ENCODE measurements at places on chromosomes 3 and 15.

- no peaks in the 10 kb centered on the region for H3K27me3 ChIP-seq
- H3K4me1 ChIP-seq, result peaks cover 12% of the 10 kb centered on the region
- no peak for DNase-seq
- peaks cover 78% of the 10 kb centered on the region for H3K36me3 ChIP-seq
- H3K27ac ChIP-seq, result no peak overlapping the region
These were observed 22.4 kb upstream of the MTHFS start for GRCh38 chr15:79919090-79919748.

DNA sequence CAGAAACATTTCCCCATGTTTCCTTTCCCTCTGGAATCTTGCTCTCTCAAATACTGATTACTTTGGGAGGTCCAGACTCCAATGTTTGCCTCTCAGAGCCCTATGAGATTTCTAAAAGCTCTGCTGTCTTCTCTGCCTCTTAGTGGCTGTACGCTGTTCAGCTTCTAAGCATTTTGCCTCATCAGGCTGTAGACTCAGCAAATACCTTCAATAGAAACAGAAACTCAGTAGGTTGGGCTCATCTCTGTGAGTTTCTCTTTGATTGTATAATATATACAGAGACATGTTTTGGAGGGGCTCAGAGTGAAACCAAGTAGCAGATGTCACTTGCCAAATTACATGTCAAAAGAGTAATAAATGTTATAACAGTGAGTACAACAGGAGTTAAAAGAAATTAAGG, 380.8 kb upstream of the MEIS2 start:
- no peak overlapping the region for H3K4me3 ChIP-seq
- no peaks in the 10 kb centered on the region for H3K36me3 ChIP-seq
- H3K4me1 ChIP-seq, result no peaks in the 10 kb centered on the region
- no peak for DNase-seq
- H3K27ac ChIP-seq, result no peak overlapping the region

DNA sequence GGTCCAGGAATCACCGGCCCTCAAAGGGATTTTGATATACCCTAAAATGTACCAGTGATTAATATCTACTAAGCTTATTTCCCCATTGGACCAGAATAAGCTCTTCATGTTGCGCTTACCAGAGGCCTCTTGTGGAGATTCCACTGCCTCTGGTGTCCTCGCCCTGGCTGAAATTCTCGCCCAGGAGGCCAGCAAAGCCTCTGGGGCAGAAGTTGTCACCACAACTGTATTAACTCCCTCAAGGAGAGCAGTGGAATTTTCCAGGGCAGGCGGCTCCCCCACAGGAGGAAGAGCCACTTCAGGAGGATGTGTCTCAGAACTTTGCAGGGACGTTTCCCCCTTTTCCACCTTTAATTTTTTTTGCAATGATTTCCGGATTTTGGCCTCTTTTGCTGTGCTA, 6.9 kb downstream of the DPPA4 start:
- H3K27me3 ChIP-seq, result peaks cover 6% of the 10 kb centered on the region
- no peaks in the 10 kb centered on the region for H3K36me3 ChIP-seq
- no peaks in the 10 kb centered on the region for H3K4me1 ChIP-seq
- no peak for DNase-seq

GRCh38 chr3:61771976-61772375, 210.6 kb downstream of the PTPRG start:
- no peaks in the 10 kb centered on the region for H3K27me3 ChIP-seq
- no peak overlapping the region for H3K27ac ChIP-seq
- DNase-seq, result no peak

DNA sequence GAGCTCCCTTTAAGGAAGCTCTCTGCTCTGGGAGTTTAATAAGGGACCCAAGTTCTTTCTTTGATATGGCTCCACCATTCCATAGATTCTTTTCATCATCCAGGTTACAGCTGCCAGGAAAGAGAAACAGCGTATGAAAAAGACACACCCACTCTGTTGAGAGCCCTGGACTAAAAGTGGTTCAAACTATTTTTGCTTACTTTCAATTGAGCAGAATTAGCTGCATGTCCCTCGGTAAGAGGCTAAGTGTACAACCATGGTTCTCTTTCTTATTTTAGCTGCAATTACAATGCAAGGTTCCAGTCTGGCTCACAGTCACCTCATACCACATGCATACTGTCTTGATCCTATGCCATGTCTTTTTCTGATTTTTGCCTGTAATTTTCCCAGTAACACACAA, 1288.3 kb downstream of the NSUN3 start:
- no peak overlapping the region for H3K4me3 ChIP-seq
- no peaks in the 10 kb centered on the region for H3K27me3 ChIP-seq
- no peaks in the 10 kb centered on the region for H3K4me1 ChIP-seq
- H3K27ac ChIP-seq, result no peak overlapping the region
- H3K36me3 ChIP-seq, result no peaks in the 10 kb centered on the region

DNA sequence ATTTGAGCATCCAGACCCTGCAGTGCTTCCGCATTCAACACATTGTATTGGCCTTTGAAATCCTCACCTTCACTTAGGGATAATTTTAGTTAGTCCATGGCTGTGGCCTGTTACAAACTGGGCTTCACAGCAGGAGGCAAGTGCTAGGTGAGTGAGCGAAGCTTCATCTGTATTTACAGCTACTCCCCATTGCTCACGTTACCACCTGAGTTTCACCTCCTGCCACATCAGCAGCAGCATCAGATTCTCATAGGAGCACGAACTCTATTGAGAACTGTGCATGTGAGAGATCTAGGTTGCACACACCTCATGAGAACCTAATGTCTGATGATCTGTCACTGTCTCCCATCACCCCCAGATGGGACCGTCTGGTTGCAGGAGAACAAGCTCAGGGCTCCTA, 222.1 kb upstream of the NR2F2 start:
- H3K4me1 ChIP-seq, result no peaks in the 10 kb centered on the region
- no peaks in the 10 kb centered on the region for H3K36me3 ChIP-seq
- no peak overlapping the region for H3K27ac ChIP-seq
- no peak for DNase-seq
- no peak overlapping the region for H3K4me3 ChIP-seq
- H3K27me3 ChIP-seq, result no peaks in the 10 kb centered on the region

DNA sequence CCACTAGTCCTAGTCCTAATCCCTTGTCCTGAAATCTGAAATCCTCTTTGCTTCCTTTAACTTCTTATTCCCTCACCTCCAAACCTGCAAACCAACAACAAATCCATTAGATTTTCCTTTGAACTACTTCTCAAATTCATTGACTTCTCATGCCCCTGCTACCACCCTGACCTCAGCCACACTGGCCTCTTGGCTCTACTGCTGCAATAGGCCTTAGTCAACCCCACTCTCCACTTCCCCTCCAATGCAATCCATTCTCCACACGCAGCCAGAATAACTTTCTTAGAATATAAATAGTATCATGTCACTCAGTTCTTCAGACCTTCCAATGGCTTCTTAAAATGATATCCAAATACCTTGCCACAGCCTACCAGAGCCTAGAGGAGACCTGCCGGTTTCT, 131.1 kb upstream of the GADL1 start:
- H3K27ac ChIP-seq, result no peak overlapping the region

GRCh38 chr3:64443546-64444381, 218.5 kb upstream of the PRICKLE2 start:
- no peak overlapping the region for H3K4me3 ChIP-seq
- peaks cover 69% of the 10 kb centered on the region for H3K27me3 ChIP-seq
- H3K4me1 ChIP-seq, result no peaks in the 10 kb centered on the region

GRCh38 chr15:91807122-91807521, 46.4 kb upstream of the SLCO3A1 start:
- no peak for DNase-seq
- H3K36me3 ChIP-seq, result no peaks in the 10 kb centered on the region
- no peak overlapping the region for H3K4me3 ChIP-seq
- peaks cover 4% of the 10 kb centered on the region for H3K27me3 ChIP-seq

- peaks cover 26% of the 10 kb centered on the region for H3K27me3 ChIP-seq
- DNase-seq, result no peak
- H3K4me3 ChIP-seq, result no peak overlapping the region
- no peak overlapping the region for H3K27ac ChIP-seq
- no peaks in the 10 kb centered on the region for H3K36me3 ChIP-seq
These were observed 106.2 kb downstream of the ST8SIA2 start for GRCh38 chr15:92499731-92500530.

- H3K27ac ChIP-seq, result no peak overlapping the region
- H3K4me1 ChIP-seq, result no peaks in the 10 kb centered on the region
- no peak overlapping the region for H3K4me3 ChIP-seq
- DNase-seq, result no peak
- peaks cover 7% of the 10 kb centered on the region for H3K27me3 ChIP-seq
- H3K36me3 ChIP-seq, result no peaks in the 10 kb centered on the region
These were observed 330.9 kb downstream of the ERC2 start for GRCh38 chr3:56137415-56137814.

- peaks cover 43% of the 10 kb centered on the region for H3K27me3 ChIP-seq
- H3K4me1 ChIP-seq, result peaks cover 6% of the 10 kb centered on the region
- H3K27ac ChIP-seq, result peak within 1 kb of the TSS; percentile 37
- no peak for DNase-seq
- H3K4me3 ChIP-seq, result peak within 1 kb of the TSS; percentile 88
These were observed at the start of gene KCNH8 for GRCh38 chr3:19147905-19148767. Gene KCNH8 (plus strand): TSS chr3:19148510. CDS start chr3:19148720, 210 bp downstream.

DNA sequence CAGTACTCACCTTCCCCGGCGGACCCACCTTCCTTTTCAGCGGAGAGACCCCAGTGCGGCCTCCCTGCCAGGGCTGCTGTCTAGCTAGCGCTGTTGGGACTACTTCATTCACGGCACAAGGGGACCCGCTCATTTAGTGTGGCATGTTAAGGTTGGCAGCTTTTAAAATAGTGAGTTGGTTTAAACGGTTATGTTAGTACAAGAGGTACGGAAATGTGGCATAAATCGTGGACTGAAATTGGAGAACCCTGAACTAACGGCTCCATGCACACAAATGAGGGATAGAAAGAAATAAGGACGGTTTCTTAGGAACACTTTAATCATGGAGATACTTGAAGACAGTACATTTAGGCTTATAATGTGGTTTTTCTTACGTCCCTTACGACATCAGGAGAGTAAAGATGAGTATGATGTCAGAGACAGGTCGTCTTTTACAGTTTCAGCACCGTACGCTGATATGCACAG, 752 bp downstream of the CEP63 start:
- H3K36me3 ChIP-seq, result peaks cover 28% of the 10 kb centered on the region
- peaks cover 4% of the 10 kb centered on the region for H3K27me3 ChIP-seq
- peaks cover 48% of the 10 kb centered on the region for H3K4me1 ChIP-seq

DNA sequence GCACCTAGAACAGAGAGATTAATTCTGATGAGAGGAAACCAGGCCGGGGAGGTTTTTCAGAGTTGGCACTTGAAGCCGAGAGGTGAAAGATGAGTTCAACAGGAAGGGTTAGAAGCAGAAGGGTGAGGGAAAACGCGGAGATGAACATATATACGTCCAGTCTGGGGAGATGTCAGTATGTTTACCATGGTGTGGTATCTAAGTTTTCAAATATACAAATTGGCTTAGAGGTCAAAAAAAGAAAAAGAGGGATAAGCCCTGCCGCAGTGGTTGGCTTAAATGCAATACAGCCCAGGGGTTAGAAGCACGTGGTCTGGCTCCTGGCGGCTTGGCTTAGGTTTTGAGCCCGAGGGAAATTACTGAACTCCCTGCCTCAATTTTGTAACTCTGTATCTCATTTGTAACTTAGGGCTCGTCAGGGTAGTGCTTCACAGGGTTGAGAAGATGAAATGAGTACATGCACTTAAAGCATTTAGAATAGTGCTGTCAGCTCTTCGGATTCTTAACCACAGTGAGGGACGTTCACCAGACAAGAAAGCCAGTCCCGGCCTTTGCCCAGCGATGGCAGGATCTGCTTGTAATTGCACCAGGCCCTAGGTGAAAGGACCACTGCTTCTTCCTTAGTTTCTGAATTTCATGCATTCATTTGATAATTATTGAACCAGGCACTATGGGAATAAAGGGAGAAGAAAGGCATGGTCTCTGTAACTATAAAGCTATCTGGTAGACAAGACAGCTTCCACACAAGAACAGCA, 6.4 kb downstream of the HES1 start:
- peaks cover 5% of the 10 kb centered on the region for H3K36me3 ChIP-seq
- peak overlapping the region; percentile 41 for H3K4me3 ChIP-seq
- peak overlapping the region; percentile 23 for H3K27ac ChIP-seq

GRCh38 chr3:42066516-42067181, 24.5 kb upstream of the TRAK1 start:
- H3K27me3 ChIP-seq, result no peaks in the 10 kb centered on the region
- no peaks in the 10 kb centered on the region for H3K36me3 ChIP-seq
- DNase-seq, result no peak
- no peak overlapping the region for H3K4me3 ChIP-seq
- no peaks in the 10 kb centered on the region for H3K4me1 ChIP-seq
- no peak overlapping the region for H3K27ac ChIP-seq

GRCh38 chr15:63059075-63059474, 16.5 kb downstream of the TPM1 start:
- peaks cover 6% of the 10 kb centered on the region for H3K4me1 ChIP-seq
- DNase-seq, result no peak
- H3K27ac ChIP-seq, result no peak overlapping the region
- H3K36me3 ChIP-seq, result no peaks in the 10 kb centered on the region
- H3K27me3 ChIP-seq, result no peaks in the 10 kb centered on the region

DNA sequence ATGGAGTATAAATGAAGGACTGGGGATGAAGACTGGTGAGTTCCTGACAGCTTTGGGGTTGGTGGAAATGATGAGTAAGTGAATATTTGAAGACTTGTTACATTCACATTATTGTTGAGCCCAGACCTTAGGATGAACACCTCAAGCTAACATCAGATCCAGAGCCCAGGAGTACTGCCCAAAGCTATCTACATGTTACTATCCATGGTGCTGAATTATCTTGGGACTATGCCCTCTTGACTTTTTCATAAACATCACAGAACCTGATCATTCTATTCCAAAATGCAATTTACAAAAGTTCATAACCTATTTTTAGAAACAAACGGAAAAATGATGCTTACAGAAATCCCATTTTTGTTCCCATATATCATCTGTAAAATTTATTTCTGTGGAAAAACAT, 613.3 kb downstream of the TUSC7 start:
- no peaks in the 10 kb centered on the region for H3K4me1 ChIP-seq
- no peaks in the 10 kb centered on the region for H3K27me3 ChIP-seq
- H3K27ac ChIP-seq, result no peak overlapping the region
- DNase-seq, result no peak
- no peak overlapping the region for H3K4me3 ChIP-seq

GRCh38 chr3:132407025-132407424, 10.3 kb upstream of the DNAJC13 start:
- no peaks in the 10 kb centered on the region for H3K4me1 ChIP-seq
- H3K27me3 ChIP-seq, result peaks cover 39% of the 10 kb centered on the region
- no peaks in the 10 kb centered on the region for H3K36me3 ChIP-seq
- no peak for DNase-seq

DNA sequence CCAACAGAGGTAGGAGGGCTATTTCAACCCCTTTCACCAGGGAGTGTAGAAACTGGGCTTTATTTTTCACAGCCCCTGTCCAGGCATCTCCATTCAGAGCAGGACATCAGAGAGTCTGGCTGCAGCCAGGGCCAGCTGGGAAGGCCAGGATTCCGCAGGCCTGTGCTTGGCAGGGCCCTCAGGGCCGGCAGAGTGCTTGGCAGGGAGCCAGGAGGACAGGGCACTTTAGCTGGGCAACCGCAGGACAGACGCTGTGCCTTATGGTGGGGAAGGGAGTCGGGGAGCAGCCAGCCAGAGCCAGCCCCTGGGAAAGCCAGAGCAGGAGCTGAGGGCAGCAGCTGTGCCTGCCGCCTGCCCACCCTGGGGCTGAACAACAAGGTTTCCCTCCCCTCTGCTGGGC, 34.5 kb upstream of the IQCF6 start:
- no peaks in the 10 kb centered on the region for H3K36me3 ChIP-seq
- no peak overlapping the region for H3K4me3 ChIP-seq
- no peaks in the 10 kb centered on the region for H3K4me1 ChIP-seq
- no peak for DNase-seq
